NCI-H2171 (cell line): ENCODE measurements at places on chromosomes 2 and 18.

DNA sequence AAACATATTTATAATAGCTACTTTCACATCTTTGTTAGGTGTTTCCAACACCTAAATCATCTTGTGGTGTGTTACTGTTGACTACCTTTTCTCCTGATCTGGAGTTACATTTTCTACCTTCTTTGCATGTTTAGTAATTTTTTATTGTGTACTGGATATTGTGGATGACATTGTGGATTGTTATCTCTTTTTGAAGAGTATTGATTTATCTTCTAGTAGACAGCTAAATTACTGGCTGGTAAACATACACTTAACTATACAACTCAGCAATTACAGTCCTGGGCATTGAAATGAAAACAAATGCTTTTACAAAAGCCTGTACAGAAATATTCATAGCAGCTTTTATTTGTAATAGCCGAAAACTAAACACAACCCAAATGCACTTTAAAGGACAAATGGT is 150.8 kb downstream of the PTRHD1 start:
- no peak for DNase-seq

DNA sequence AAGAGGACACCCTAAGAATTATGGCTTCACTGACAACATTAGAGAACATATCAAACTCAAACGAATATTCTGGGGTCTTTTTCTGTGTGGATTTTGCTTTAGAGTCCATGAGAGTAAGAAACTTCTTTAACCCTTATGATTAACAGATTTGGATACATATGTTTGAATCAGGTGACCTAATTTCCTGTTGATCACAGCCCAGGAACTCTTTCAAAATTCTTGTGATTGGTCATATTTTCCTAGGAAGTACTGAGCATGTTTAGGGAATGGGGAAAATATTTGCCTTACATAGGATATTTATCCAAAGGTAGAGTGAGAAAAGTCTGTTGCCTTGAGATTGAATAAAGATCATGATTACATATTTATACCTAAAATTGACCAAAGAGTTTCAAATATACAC is 160.0 kb downstream of the KCNH7 start:
- DNase-seq, result no peak

DNA sequence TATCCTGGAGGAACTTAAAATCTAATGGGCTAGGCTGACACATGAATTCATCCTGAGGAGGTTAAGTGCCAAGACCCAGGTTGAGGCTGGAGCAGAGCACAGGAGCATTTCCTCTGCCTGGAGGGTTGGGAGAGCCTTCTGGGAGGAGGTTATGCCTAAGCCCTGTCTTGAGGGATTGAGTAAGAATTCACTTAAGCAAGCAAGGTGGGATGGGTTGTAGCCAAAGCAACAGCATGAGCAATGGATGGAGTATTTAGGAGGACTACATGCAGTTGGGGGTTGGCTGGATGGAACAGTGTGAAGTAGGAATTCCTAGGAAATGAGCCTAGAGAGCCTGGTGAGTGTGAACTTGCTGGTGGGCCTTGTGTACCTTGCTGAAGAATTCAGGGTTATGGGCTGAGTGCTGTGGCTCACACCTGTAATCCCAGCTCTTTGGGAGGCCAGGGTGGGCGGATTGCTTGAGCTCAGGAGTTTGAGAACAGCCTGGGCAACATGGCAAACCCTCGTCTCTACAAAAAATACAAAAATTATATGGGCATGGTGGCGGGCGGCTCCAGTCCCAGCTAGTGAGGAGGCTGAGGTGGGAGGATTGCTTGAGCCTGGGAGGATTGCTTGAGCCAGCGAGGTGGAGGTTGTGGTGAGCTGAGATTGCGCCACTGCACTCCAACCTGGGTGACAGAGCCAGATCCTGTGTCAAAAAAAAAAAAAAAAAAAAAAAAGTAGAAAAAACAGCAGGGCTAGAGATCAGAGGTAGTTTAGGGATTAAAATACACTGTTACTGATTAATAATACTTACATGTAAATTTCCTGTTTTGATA is 22.2 kb downstream of the TANC1 start:
- DNase-seq, result no peak

- DNase-seq, result no peak
Measured at GRCh38 chr2:120794716-120795115, 59.0 kb downstream of the GLI2 start.

GRCh38 chr2:85063981-85064599 is 69.1 kb upstream of the TCF7L1 start:
- no peak for DNase-seq

DNA sequence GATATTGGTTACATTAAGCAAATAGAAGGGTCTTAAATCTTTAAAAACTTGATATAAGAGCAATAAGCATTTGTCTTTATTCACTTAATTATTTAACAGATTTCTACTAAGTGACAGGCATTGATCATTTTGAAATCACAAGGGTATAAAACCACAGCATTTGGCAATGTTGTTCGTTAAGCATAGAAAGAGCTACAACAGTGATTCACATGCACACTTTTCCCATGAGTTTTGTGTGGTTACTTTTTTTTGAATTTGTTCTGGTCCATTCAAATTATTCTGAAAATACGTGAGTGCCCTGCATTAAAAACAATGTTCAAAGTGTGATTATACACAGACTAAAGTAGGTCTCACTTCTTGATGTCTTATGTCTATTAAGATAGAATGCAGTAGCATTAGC is 52.2 kb downstream of the LYPD6B start:
- no peak for DNase-seq
